Hematopoietic multipotent progenitor cell treated with erythropoietin and hydrocortisone succinate and interleukin-3 and kit ligand, for 8 days (in vitro differentiated cells): ENCODE measurements at places on chromosomes 2 and 18.

- peak; percentile 86 for DNase-seq
Observed at GRCh38 chr2:54076586-54076985, 38.8 kb upstream of the ACYP2 start.

- DNase-seq = no peak
Observed at GRCh38 chr2:196853301-196854087, 44.3 kb upstream of the C2orf66 start.

GRCh38 chr2:38323623-38324022 is 53.5 kb downstream of the ATL2 start:
- DNase-seq = no peak

GRCh38 chr2:109129356-109129920 is 433 bp downstream of the SH3RF3 start:
- no peak for DNase-seq

DNA sequence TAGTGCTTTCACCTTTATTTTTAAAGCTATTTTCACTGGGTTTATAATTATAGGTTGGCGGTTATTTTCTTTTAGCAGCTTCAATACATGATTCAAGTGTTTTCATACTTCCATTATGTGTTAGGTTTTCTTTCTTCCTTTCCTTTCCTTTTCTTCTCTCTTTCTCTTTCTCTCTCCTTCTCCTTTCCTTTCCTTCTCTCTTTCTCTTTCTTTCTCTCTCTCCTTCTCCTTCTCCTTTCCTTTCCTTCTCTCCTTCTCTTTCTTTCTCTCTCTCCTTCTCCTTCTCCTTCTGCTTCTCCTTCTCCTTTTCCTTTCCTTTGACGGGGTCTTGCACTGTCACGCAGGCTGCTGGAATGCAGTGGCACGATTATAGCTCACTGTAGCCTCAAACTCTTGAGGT is 36.0 kb downstream of the HAUS1 start:
- DNase-seq = no peak

GRCh38 chr2:224166654-224167053 is 127.6 kb upstream of the SERPINE2 start:
- no peak for DNase-seq

GRCh38 chr18:37778417-37779165 is 213.0 kb upstream of the CELF4 start:
- DNase-seq = peak; percentile 36

DNA sequence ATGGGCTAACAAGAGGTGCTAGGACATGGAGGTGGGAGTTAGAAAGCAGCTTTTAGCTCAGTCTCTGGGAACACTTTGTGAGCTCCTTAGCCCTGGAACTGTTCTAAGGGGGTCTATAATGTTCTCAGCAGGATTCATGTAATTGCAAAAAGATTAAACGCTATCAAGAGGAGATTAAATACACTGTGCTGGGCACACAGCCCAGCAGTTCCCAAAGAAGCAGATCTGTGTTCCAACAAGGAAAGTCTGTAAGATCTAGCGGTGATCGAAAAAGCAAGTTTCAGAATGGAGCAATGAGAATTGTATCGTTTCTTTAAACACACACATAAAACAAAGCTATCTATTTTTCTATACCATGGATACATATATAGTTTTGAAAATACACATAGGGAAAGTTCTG is 2.4 kb upstream of the ARID5A start:
- no peak for DNase-seq

DNA sequence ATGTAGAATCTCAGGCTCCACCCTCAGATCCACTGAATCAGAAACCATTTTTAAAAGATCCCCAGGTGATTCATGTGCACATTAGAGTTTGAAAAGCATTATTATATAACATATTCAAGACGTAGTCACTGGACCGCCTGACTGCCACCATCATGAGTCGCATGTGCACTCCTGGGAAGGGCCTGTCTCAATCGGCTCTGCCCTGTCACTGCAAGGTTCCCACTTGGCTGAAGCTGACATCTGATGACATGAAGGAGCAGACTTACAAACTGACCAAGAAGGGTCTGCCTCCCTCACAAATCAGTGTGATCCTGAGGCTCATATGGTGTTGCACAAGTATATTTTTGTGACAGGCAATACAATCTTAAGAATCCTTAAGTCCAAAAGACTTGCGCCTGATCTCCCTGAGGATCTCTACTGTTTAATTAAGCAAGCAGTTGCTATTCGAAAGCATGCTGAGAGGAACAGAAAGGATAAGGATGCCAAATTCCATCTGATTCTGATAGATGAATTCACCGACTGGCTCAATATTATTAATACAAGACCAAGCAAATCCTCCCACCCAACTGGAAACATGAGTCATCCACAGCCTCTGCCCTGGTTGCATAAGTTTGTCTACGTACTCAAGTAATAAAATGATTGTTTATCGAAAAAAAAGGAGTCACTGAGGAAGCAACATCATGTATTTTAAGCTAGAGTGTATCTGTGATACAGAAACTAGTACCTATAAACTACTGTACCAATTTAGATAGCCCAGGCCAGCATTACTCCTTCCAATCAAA is 26.2 kb downstream of the ATAD2B start:
- peak; percentile 18 for DNase-seq

GRCh38 chr2:118670838-118671237 is 176.6 kb downstream of the EN1 start:
- no peak for DNase-seq

GRCh38 chr2:239921843-239922242 is 103.3 kb downstream of the NDUFA10 start:
- no peak for DNase-seq

GRCh38 chr2:172207911-172208310 is 105.2 kb upstream of the DLX2 start:
- no peak for DNase-seq

DNA sequence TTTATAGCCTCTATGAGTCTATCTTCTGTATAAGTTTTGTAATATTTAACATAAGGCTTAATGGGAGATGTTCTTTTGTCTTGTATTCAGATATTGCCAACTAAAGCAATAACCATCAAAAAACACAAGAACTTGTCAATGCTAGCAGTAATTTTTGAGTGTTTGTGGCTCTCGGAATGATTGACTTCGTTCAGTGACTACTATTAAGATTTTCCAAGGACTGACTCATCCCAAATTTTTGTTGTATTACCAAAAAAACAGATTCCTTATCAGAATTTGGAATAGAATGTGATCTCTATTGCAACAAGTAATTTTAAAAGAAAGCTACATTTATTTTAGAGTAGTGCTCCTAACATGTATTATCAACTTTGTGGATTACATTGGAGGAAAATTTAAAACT is 8.1 kb downstream of the NABP1 start:
- no peak for DNase-seq

GRCh38 chr2:232200195-232200594 is 178.4 kb upstream of the ALPP start:
- no peak for DNase-seq

DNA sequence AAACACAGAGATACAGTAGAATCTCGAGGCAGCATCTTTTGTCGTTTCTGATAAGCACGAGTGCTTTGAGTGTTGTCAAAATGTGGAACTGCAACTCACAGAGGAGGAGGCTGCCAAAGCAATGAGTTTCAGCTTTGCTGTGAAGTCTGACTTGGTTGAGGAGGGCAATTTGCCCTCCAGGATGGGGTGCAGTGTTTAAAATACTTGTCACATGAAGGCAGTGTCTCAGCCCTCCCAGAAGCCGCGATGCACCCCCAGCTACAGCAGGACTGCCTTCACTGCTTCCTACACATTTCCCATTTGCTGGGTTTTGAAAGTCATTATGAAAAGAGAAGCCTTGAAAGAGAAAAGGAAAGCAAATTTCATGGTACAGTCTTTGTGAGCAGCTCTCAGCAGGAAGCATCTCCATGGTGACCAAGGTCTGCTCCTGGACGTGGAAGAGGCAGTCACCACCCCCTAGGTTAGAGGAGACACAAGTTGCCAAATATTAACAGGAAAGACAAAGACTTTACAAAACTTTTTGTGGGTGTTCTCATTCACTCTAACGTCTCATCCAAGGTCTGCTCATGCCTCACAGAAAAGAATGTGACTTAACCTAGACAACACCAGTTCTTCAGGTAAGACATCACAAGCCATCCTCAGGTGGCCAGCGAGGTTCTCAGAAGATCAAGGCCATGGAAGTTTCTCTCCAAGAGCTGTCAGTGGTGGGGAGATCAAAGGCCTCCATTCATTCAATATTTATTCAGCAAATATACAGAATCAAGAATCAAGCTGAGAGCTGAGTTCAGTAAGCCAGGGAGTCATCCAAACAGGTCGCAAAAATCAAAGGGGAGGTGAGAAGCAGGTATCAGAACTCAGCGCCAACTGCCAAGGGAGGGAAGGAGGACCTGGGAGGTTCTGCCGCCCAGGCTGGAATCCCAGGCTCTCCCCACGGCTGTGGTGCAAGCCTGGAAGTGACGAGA is 476.0 kb downstream of the EIPR1 start:
- DNase-seq = no peak

- no peak for DNase-seq
Observed at GRCh38 chr18:457140-457519, 43.4 kb downstream of the COLEC12 start.

DNA sequence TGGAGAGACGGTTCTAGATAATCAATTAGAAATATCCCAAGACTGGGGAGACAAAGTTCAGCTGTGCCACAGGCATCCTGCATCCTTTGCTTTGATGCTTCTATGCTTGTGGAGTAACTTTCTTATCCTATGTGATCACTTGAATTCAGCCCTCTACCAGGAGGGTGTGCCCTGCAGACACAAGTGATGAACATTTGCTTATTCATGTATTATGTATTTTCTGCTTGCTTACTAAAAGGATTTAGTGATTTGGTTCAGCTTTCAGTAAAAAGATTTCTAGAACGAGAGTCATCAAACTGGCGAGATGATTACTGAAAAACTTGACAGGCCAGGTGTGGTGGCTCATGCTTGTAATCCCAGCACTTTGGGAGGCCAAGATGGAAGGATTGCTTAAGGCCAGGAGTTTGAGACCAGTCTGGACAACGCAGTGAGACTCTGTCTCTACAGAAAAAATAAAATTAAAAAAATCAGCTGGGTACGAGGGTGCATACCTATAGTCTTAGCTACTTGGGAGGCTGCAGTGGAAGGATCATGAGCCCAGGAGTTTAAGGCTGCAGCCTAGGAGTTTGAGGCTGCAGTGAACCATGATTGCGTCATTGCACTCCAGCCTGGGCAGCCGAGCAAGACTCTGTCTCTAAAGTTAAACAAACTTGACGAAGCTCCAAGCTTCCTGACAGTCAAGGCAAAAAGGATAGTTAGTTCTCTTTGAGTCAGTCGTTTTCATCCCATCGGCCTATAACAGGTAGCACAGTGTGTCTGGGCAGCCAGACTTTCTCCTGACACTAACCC is 13.3 kb downstream of the HK2 start:
- DNase-seq = no peak

DNA sequence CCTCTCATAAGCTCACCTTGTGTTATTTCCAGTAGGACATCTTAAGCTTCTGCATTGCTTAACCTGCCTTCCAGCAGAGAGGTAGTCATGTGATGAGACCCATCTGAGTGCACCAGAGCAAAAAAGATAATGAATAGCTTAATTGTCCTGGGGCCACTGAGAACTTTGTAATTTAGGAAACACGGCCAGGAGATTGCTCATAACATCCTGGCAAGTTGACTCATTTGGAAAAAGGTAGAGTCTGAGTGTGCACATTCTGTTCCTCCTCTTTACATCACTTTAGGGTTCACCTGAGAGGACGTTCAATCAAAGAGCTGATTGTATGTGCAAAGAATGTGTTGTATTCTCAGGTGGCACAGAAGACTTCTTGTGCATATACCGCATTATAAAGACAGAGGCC is 830.2 kb upstream of the SOX11 start:
- no peak for DNase-seq

DNA sequence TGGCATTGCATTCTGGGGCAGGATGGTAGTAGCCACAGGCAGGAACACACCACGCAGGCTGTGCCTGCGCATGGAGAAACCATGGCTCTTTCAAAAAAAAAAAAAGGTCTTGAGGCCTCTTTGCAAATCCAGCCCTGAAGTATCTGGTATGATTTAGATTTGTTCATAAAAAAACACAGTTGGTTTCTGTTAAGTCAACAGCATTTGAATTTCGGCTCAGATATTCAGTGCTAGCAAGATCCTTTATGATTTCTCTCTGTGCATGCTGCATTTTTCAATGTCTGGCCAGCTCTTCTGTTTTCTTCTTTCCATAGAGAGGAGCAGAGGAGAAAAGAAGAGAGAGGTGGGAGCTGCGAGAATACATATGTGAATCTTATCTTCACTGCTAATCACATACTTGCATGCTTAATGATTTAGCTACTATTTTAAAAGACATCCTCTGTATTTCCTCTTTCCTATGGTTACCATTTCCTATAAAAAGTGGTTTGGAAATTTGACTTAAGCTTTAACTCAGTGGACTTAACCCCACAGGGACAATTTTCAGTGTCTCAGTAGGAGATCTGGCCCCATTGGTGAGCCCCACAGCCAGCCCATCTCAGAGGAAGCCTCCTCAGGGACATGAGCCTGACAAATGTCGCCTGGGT is 214.3 kb upstream of the APCDD1 start:
- no peak for DNase-seq

GRCh38 chr2:173149491-173149890 is 73.8 kb downstream of the MAP3K20 start:
- no peak for DNase-seq
